GM10248 (cell line): ENCODE measurements at places on chromosomes 12 and 14.

DNA sequence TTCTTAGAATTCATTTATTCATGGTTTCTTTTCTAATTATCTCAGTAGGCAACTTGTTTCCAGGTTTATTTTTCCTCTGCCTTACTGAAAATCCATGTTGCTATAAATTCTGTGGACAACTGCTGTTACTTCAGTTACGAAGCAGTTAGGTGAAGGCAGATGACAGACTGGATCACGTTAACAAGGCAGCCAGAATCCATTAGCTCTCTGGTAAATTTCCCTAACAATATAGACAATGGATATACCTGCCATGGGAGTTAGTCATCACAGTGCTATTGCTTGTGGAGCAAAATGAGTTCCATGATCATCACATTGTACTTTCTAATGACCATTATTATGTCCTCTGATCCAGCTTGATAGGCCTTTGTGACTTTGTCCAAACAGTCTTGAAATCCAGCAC is 291.5 kb downstream of the NELL2 start:
- DNase-seq, result no peak

DNA sequence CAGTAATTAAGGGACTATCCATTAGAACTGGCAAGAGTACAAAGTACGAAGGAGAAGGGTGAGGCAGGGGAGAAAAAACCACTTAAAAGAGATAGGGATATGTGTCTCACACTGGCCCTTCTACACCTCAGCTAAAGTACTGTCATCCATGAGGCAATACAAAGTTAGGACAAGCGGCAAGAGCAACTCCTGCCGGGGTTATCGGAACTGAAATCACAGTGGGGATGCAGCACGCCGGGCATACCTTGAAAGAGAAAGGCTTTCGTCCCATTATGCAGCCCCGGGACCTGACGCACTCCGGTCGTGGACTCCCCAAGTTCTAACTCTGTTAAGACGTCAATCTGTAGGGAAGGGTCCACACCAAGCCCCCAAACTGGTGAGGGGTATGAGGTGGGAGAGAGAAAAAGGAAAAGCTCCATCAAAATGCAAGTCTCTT is 1.1 kb downstream of the NELL2 start:
- DNase-seq, result peak; percentile 15

DNA sequence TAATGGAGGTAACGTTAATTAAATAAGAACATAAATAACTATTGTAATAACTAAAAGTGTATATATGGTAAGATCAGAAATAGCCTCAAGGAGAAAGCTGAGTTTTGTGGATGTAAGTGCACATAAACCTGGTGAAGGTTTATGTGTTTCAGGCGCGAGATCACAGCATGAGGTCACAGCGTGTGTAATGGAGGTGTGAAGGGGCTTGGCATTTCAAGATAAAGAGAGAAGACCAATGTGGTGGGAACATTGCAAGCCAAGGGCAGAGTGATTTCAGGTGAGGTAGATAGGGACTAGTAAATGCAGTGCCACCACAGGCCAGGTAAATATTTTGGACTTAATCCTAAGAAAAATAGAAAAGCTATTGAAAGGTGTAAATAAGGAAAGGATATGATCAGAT is 21.7 kb upstream of the KICS2 start:
- DNase-seq, result no peak

DNA sequence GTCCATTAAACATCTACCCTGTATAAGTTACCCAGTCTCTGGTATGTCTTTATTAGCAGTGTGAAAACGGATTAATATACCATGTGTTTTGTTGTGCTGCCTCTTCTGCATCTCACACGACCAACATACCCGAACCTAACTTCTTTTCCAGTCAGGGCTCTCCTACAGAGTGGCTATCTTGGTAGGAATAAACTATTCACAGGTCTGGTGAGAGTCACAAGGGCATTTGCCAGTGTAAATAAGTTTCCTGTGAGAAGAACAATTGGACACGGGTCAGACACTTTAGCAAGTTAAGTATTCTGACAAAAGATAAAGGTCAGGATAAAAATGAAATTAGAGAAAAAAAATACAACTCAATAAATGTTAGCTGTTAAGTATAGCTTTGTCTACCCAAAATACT is 60.9 kb downstream of the MYF5 start:
- no peak for DNase-seq

DNA sequence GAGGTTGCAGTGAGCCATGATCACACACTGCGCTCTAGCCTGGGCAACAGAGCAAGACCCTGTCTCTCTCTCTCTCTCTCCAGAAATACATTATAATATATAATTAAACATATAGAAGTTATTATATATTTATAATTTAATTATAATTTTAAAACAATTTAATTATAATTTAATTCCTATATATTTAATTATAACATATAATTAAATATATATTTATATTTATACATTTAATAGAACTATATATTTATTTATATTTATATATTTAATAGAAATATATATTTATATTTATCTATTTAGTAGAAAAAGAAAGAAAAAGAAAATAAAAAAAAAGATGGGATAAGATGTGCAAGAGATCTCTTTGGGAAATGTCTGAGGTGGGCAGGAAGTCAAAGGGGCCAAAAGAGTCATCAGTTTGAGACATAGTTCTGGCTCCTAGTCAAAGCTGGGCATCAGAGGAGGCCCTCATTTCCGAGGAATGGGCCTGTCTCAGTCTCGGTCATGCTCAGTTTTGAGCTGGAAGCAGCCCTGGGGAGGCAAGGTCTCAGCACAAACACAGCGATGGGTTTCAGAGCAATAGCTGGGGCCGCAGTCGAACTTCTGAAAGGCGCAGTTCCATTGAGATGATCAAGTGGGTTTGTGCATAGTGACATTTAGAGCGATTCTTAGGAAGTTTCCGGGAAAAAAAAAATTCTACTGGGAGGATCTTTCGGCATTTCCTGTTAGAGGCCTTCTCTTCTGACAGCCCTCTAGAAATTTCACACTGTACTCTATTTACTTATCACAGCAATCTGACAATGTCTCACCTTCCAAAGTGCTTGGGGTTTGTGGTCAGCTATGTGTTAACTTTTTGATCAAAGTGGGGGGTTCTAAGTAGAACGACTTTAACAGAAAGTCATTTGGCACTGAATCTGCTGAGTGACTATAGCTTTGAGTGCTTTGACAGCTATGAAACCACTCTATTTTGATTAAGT is 58.7 kb upstream of the GZMB start:
- no peak for DNase-seq

GRCh38 chr12:77734214-77734883 is 96.3 kb upstream of the NAV3 start:
- no peak for DNase-seq

DNA sequence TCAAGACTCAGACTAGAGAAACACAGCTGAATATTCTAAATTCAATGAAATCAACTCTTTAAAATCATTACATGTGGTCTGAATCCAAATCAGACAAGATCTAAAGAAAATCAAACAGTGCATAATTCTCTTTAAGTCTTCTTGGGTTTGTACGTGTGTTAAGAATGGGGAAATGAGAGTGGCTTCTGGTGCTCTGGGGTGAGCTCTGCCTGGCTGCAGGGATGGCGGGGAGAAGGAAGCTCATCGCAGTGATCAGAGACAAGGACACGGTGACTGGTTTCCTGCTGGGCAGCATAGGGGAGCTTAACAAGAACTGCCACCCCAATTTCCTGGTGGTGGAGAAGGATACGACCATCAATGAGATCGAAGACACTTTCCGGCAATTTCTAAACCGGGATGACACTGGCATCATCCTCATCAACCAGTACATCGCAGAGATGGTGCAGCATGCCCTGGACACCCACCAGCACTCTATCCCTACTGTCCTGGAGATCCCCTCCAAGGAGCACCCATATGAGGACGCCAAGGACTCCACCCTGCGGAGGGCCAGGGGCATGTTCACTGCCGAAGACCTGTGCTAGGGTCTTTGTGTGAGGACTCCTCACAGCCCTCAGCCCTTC is 20.9 kb downstream of the SENP1 start:
- DNase-seq, result peak; percentile 32

DNA sequence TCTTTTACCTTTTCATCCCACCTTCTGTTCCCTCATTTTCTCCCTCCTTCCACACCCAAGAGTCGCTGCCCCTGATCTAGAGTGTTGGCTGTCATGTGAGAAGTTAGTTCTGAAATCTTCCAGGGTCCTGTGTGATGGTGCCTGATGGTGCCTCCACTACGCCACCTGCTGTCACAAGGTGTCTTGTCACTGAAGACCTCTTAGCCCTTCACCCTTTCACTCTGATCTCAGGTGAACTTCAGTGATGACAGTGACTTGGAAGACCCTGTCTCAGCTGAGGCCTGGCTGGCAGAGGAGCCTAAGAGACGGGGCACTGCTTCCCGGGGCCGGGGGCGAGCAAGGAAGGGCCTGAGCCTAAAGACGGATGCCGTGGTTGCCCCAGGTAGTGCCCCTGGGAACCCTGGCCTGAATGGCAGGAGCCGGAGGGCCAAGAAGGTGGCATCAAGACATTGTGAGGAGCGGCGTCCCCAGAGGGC is 7.6 kb upstream of the PFDN5 start:
- DNase-seq, result peak; percentile 80

GRCh38 chr14:77302926-77303325 is 17.8 kb downstream of the POMT2 start:
- peak; percentile 32 for DNase-seq

- no peak for DNase-seq
These were observed 314.9 kb downstream of the NUAK1 start for GRCh38 chr12:105823810-105824209.

DNA sequence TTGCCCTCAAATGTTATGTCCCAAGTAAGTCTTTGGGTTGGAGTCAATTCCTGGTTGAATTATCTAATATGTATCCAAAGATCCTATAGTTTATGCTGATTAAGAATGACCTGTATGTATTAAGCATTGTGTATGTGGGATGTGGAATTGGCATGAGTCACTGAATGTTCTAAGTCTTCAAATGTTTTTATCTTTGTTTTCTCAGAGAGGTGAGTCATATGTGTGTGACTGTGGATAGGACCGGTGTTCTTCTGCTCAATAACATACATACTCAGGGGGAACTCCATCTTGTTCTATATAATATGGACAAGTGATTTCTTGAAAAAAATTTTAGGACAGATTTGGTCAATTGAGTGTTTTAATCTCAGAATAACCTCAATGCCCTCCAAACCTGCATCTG is 57.9 kb downstream of the NAV3 start:
- no peak for DNase-seq

DNA sequence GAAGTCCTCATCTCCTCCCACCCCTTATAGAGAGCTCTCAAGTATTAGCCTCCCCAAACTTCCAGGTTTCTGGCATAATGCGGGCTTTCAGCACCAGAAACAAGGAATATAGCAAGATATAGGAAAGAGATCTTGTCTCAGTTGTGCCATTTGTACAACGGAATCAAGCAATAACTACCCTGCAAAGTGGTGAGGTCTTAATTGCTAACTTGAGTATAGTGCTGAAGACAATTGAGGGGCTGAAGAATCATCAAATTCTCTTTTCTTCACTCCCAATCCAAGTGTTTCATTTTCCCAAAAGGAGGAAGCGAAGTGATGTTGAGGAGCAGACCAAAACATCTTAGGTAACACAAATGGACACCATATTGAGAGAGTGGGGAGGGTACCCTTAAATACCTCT is 26.8 kb upstream of the ANP32D start:
- DNase-seq, result no peak

DNA sequence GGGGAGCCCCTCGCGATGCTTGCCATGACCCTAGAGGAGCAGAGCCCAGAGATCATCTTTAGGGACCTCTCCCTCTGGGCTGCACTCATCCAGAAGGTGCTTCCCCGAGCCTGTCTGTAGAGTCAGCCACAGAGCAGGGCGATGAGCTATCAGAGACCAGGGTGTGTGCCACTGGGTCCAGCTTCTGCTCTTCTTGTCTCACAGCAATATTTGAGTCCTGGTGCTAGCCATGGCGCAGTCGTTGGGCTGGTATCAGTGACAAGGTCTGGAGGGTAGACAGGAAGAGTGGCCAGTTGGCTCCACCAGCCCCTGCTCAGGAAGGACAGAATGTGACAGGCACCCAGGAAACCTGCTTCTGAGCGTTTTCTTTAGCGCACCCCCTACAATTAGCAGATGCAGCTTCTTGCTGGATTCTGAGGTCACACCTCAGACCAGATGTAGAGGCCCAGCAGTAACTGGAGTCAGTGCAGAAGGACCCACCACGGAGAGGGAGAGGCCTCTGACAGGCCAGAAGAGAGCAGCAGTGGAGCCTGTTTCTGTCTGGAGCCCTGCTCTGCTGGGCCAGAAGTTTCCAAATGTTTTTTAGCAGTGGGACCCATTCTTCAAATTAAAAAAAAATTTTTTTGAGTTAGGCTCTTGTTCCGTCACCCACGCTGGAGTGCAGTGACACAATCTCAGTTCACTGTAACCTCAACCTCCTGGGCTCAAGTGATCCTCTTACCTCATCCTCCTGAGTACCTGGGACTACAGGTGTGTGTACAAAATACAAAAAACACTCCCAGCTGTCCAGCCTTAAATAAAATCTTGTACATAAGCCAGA is 23.7 kb downstream of the ANKRD9 start:
- no peak for DNase-seq

DNA sequence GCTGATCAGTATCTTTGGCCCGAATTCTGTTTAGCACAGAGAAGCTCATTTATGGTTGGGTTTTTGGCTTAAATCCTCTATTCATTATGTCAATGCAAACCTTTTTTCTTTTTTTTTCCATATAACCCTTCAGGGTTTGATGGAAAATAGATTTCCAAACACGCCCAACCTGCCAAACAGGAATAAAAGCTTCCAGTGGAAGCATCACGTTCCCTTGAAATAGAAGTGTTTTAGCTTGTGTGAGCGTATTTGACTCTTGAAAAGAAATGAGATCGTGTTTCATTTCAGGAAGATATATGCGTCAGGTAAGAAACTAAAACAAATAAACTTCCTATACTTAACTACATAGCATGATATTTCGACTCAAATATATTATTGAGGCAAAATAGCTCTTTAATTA is at the start of gene PIK3C2G:
TSS of gene PIK3C2G (plus strand) at position 246 of the 400 bp plus-strand sequence. CDS start 20,564 bp downstream, outside the sequence.
- DNase-seq, result no peak

DNA sequence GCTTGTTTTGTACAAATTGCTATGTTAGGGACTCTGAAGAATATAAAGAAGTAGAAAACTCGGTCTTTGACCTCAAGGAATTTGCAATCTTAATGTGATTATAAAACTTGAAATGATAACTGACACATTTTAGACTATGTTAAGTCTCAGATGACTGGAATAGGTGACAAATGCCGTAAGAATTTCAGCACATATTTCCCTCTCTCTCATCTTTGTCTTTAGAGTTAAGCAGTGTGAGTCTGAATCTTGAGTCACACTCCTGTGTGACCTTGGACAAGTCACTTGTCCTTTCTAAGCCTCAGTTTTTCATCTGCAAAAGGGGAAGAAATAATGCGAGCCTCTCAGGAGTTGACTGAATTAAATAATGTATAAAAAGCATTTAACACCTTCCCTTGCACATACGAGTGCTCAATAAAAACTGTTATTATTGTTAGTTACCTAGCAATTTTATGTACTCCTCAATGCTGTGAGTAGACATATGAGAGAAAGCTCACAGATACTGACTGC is 103.7 kb downstream of the DYRK2 start:
- no peak for DNase-seq

DNA sequence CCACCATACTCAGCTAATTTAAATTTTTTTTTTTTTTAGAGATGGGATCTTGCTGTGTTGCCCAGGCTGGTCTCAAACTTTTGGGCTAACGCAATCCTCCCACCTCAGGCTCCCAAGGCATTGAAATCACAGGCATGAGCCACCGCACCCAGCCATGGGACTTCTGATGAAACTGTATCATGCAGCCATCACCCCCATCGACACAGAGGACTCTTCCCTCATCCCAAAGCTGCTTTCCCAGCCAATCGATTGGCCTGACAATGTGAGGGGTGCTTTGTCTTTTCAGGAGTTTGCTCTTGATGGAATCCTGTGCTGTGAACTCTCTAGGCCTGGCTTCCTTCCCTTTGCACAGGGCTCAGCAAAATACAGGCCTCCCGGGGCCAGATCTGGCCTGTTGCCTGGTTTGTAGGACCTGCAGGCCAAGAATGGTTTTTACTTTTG is 59.6 kb upstream of the NCOR2 start:
- DNase-seq, result no peak
